ENCODE measurements at places on chromosomes 1 and 21.

DNA sequence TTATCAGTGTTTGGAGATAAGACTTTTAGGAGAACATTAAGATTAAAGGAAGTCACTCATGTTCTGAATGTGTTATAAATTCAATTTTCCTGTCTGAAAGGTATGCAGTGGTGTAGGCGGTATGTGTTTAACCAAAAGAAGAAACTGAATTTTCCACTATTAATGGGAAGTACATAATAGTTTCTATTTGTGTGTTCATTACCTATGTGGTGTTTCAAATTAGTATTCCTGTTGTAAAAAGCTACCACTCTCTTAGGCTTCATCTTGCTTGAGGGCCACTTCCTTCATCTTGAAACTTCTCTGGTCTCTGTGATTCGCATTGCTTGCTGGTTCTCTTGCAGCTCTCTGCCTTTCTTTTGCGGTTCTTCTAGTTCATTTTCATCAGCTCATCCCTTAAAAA is 123.4 kb downstream of the HLX start:
- no peak for DNase-seq

DNA sequence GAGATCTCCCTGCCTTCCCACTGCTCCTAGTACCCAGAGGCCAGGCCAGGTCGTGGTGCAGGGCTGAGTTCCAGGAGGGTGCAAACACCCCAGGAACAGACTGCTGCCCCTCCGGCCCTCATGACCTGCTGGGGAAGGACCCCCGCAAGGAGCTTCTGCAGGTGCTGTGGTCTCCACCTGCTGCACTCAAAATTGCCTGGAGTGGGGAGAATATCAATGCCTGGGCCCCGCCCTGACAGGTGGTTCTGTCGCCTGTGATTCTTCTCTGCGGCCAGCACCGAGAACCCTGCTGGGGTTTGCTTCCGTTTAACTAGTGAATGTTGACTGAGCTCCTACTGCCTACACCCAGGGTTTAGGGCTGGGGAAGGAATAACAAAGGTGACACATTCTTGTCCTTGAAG is 2.1 kb upstream of the TFF3 start:
- DNase-seq = no peak

DNA sequence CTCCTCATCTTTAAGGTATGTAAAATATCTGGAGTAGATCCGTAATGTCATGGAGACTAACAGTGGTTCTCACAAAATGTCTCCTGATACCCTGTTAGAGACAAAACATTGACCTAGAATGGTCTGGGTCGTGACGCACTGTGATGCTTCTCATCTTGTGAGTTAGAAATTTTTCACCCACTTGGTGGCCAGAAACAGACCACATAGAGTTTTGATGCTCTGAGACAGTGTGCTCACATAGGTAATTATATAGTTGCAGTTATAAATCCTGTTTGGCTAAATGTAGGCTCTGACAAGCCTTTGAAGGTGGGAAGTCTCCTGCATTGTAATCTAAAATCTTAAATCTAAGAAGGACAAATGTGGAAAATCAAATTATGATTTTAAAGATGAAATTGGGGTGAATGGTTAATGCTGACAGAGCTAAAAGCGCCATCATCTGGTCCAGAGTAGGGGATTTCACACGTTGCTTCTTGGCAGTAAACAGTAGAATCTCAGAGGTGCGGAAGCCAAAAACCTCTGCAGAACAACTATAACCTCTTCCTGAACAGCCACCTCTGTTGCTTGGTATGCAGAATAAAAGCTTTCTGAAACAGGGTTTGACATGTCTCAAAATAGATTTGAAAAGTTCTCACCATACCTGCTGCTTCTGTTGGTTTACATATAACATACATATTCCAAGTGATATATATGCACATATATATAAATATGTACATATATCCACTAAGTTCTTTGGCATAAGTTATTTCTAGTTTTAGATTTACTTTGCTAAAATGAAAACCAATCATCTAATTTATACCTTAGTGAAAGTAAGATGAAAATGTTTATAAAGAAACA is 17.1 kb downstream of the RPAP2 start:
- no peak for DNase-seq

DNA sequence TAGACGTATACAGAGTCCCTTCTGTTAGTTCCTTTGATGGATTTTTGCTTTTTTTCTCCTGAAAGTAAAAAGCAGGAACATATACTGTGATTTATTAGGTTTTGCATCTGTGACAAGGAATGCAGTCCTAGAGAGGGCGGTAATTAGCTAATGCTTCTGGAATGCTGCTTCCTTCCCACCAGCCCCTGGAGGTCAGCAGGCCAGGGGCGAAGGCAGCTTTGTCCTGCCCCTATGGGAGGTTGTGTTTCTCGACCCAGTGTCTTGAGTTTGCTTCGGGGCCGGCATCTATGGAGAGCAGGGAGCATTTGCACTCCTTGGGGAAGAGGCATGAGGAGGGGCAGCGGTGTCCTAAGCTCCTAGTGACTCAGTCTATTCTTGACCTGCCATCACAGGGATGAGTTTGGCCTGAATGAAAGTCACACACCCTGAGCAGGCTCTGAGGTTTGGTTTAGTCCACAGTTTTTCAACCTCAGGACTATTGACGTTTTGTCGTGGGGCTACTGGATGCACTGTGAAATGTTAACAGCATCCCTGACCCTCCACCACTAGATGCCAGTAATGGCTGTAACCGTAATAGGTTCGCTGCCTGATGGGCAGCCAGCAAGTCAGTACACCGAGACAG is 85.0 kb upstream of the KCNJ15 start:
- DNase-seq = no peak

GRCh38 chr1:64956733-64957441 is 9.5 kb downstream of the JAK1 start:
- peak; percentile 3 for DNase-seq

- peak; percentile 43 for DNase-seq
These were observed 506 bp downstream of the JUN start for GRCh38 chr1:58783090-58783992.

- DNase-seq = no peak
These were observed 62.4 kb downstream of the CLEC20A start for GRCh38 chr1:178434360-178434759.

- no peak for DNase-seq
These were observed 135.1 kb downstream of the CHD1L start for GRCh38 chr1:147377263-147378246.

- DNase-seq = no peak
These were observed 184.1 kb upstream of the RNPC3 start for GRCh38 chr1:103341377-103341880.
